ENCODE measurements at places on chromosomes 7 and 10. TPM values are rescaled to one million over a fixed set of nuclear protein-coding genes. Genes with fewer than 3 reads are reported as not detected.

RGS10 gene
- total RNA-seq, result 13.1 TPM

ITPRID1 gene
- total RNA-seq, result 0.13 TPM

- DNase-seq, result no peak
These were observed 87.8 kb downstream of the LCOR start for GRCh38 chr10:96919785-96920430.

DNA sequence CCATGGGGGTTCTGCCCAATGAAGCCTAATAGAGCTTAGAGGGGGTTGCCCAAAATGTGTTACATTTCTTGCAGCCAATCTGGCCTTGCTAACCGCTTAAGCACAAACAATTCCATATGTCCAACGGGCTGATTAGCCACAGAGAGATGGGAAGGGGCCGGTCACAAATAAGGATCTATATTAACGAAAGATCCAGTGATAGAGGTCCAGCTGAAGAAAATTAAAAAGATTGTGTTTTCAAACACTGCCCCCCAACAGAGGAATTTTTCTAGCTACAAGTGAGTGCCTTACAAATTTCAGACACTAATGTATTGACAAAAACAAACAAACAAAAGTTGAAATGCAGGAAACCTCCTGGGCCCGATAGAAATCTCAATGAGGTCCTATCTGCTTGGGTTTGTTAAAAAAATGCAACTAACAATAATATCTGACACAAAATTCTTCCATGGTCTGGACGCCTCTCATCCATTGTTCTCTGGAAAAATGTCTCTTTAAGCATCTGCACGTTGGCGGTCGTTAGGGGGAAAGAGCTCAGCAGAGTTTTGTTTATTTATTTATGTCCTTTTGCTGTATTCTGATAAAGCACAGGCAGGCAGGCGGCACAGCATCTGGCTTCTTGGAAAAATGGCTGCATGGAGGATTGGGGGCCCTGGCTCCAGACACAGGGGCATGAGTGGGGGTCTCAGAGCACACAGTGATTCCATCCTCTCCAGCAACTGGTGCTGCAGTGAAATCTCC is 402.0 kb downstream of the RPS24 start:
- no peak for DNase-seq

GRCh38 chr7:30922596-30922995 is 10.9 kb downstream of the AQP1 start:
- no peak for DNase-seq

- no peak for DNase-seq
These were observed 181.1 kb downstream of the NRP1 start for GRCh38 chr10:33153251-33153967.

DNA sequence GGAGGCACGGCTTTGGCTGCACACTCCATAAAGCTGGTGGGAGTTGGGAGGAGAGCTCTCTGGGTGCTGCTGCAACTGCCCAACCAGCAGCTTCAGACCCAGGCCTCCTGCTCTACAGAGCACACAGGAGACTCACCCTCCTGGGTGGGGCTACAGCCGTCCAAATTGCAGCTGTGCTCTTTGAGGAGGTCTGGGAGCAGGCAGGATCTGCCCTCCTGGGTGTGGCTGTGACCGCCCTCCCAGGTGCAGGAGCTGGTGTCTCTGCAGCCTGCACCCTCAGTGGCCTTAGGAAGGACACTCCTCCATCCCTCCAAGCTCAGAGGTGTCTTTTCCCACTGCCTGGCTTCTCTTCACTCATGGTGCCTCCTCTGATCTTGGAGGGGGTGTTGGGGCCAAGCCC is 20.0 kb upstream of the PRF1 start:
- DNase-seq, result no peak

Measured in H1 (cell line).